C1 segment of cervical spinal cord (tissue), 14 donors: ENCODE measurements at places on chromosomes 2 and 18.

- no peak for DNase-seq
Observed at GRCh38 chr2:18209934-18210639, 331.6 kb downstream of the KCNS3 start.

GRCh38 chr2:181785691-181786344 is 105.5 kb upstream of the NEUROD1 start:
- no peak for DNase-seq

GRCh38 chr2:10124538-10125045 is 2.1 kb downstream of the RRM2 start:
- DNase-seq = no peak

GRCh38 chr2:176101216-176101830 is 1.7 kb downstream of the HOXD12 start:
- no peak for DNase-seq

GRCh38 chr18:52313213-52313612 is 26.8 kb upstream of the DCC start:
- DNase-seq = no peak

DNA sequence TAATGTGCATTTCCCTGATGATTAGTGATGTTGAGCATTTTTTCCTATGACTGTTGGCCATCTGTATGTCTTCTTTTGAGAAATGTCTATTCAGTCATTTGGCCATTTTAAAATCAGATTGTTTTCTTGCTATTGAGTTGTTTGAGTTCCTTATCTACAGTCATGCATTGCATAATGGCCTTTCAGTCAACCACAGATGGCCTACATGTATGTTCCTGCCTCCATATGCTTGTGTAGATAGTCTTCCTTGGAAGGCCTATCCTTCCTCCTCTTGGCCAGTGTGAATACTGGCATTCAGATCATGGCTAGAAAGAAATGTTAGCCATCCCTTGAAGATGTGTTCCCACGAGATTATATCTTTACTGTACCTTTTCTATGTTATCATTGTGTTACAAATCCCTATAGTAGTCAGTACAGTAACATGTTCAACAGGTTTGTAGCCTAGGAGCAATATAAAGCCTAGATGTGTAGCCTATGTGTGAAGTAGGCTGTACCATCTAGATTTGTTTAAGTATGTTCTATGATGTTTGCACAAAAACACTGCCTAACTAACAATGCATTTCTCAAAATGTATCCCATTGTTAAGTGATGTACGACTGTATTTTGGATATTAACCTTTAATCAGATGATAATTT is 65.6 kb upstream of the CD302 start:
- DNase-seq = no peak

DNA sequence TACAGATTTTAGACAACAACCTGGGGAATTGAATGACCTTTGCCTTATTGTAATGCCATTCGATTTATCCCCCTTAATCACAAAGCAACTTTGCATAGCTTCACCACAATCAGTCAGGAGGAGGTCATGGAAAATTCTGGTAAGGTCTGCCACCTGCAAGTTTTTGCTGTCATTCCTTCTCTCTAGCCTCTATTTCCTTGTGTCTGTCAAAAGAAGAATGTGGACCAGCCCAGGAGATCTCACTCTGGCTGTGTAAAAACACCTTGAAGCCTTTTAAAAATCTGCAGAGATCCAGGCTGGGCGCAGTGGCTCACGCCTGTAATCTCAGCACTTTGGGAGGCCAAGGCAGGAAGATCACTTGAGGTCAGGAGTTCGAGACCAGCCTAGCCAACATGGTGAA is 74.1 kb upstream of the BZW1 start:
- no peak for DNase-seq

- DNase-seq = no peak
Observed at GRCh38 chr18:59927246-59927825, 27.5 kb downstream of the PMAIP1 start.

DNA sequence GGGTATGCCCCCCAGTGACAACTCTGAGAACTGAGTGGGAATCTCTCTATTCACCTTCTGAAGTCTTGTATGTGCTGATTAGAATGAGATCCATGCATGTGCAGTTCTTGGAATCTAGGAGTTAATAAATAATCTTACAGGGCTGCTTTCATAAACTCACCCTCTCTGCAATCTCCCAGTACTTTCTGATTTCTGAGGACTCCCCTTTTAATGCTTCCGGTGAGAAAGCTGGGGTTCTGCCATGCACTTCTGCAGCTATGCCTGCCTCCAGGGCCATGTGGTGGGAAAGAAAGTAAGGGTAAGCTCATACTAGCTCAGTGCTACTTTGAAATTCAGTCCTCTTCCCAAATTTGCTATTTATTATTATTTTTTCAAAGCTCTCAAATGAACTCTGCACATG is 432.9 kb downstream of the MTX2 start:
- DNase-seq = no peak

DNA sequence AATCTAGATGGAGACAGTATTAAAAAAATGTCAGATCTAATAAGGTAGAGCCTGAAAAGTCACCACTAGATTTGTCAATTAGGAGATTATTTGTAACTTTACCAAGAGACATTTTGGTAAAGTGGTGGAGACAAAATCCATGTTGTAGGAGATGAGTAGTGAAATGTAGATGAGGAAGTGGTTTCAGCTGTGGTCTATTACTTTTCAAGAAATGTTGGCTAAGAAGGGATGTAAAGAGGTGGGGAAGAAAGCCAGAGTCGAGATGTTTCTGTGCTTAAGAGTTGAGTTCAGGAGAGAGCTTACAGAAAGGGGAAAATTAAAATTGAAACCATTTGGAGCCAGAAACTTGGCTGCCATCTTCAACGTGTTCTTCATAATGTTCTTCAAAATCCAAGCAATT is 22.2 kb downstream of the ACVR2A start:
- DNase-seq = no peak

DNA sequence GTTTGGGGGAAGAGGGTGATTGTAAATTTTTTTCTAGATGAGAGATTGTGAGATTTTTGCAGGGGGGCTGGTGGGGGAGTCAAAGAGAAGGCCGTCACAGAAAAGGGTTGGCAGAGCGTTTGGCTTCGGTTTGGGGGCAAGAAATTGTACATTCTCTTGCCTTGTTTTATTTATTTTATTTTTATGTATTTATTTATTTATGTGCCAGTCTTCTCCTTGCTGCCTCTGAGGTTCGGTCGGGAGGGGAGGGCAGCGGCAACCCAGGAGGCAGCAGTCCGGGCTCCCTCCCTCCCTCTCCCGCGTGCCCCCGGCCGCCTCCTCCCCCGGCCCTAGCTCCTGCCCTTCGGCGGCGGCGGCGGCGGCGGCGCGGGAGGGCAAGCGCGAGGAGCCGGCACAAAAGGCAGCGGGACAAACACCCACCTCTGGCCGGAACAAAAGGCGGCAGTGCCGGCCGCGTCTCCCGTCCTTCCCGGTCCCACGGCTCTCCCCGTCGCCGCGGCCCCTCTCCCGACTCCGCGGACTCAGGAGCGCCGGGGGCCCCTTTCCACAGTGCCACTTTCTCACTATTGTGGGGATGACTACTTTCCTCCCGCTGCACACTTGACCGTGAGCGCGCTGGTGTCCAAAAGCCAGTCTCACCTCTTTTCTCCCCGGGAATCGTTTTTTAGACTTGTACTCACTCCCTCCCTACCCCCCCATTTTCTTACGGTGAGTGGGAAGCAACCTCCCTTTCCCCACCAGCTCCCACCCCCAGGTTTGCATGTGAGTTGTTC is 1.2 kb downstream of the BCL11A start:
- DNase-seq = no peak

- DNase-seq = no peak
Observed at GRCh38 chr18:54555286-54555685, 35.8 kb upstream of the DYNAP start.

- no peak for DNase-seq
Observed at GRCh38 chr2:80326214-80326613, 21.7 kb upstream of the LRRTM1 start.

DNA sequence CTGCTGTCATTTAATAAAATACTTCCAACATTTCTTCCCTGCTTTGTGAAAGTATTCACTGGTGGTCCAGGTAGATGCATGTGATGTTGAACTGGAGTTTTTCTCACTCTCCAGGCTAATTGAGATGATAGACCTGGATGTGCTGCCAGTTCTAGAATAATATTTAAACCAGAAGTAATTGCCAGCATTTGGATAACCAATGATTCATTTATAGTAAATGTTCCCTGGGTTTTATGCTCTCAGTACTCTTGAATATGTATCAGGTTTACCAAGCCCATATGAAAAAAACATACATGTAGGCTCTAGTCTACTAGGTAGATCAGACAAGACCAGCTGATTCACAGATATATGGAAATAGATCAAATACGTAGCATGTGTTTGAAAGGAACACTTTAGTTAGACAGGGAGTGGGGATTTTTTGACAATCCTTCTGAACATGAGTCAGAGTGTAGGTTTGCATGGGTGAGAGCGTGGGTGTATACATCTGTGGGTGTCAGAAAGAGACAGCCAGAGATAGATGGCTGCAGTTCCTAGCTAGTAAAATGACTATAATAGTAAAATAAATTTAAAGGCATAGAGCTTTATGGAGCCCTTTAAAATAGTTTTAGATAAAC is 115.1 kb downstream of the NAB1 start:
- no peak for DNase-seq

DNA sequence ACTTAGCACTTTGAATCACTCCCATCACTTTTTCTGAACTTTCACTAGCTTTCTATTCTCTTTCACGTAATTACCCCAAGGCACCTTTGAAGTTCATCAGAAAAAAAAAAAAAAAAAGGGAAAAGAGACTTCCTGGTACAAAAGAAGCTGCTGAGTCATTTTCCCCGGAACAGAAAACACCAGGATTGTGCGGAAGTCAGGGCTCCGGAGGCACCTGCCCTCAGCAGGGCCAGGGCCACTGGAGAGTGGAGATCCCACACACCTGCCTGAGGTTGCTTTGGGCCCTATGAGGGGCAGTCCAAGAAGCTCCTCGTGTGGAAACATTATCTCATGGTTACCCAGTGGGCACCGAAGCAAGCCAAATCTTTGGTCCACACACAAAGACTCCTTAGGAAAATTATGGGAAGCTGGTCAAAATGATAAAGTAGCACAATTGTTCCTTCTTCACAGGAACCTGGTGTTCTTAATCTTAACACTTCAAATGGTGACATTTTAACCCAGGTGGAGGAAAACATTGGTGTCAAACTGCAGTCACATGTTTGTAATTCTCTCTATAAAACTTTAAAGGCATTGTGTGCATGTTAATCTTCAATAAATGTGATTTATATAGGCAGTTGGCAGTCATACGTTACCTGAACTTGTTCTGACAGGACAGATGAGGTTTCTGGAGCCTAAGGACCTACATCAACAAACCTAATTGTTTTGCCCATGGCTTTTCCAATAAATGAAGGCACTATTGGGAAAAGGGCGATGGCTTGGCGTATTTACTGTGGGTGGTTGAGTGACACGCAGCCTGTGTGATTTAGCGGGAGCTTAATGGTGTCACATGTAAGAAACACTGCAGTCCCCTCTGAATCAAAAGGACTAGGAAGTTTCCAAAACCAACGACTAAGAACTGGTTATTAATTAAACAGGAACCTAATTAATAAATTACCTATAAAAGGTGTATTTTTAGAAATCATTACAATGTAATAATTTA is 23.4 kb upstream of the FAM110C start:
- DNase-seq = no peak

GRCh38 chr2:113011108-113011507 is 5.8 kb downstream of the IL36A start:
- DNase-seq = no peak

DNA sequence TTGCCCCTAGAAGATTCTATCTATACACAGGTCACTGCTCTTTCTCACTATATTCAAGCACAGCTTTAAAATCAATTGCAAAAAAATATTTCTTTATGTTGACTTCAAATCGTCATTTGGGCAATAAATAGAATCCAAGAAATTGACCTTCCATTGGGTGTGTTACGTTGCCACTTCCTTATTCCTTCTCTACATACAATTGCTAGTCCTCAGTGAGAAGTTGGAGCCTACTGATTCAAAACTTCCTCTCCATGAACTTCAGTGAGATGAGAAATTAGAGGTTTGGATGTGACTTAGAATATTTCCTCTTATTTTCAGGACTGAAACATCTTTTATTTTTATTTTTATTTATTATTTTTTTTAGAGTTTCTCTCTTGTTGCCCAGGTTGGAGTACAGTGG is 40.3 kb downstream of the PMAIP1 start:
- DNase-seq = no peak

GRCh38 chr2:57943315-57943714 is 103.3 kb upstream of the VRK2 start:
- no peak for DNase-seq

DNA sequence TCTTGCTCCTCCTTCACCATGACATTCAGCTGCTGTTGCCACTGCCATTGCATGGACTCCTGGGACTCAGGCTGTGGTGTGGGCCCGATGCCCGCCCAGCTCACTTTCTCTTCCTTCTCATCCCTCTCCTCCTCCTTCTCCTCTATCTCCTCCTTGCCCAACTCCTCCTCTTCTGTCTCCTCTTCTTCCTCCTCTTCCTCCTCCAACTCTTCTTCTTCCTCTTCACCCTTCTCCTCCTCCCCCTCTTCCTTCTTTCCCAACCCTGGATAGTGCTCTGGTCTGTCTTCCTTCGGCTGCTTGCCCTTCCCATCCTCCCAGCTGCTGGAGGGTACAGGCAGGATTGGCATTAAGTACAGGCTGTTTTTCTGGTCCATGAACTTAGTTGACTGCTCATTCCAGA is 10.8 kb upstream of the CRYBA2 start:
- DNase-seq = no peak

DNA sequence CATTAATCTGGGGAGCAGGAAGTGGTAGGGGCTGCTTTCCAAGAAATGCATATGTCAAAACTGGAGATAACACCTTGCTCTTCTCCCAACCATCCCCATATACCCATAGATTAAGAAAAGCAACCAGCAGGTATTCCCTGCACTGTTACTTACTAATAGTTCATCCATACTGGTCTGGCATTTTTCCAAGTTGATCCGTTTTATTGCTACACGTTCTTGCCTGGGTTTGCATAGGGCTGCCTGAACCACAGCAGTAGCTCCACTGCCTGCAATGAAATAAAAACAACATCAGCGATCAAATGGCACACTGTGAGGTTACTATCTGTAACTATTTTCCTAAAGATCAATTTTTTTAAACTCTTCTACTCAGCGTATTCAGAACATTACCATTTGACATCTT is 65.6 kb downstream of the STK39 start:
- DNase-seq = no peak

DNA sequence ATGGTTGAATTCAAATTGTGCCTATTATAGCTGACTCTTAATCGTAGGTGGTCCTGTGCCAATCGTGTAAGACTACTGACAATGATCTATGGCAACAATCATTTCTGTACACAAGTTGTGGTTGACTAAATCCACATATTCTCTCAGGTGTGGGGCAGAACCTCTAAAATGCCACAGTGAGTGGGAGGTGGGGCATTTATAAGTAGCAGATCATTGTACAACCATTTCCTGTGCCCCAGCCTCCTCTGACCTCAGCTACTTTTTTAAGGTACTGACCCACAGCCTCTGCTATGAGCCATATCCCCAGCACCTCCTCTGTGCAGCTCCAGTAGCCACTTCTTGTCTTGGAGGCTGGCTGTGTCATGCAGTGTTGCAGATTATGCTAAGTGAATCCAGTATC is 48.6 kb upstream of the RAPH1 start:
- no peak for DNase-seq

- no peak for DNase-seq
Observed at GRCh38 chr2:196431957-196432356, 207.6 kb upstream of the CCDC150 start.

GRCh38 chr2:98346311-98347236 is at the start of gene CNGA3:
Gene CNGA3 (plus strand): TSS chr2:98346456. CDS start chr2:98369976, 23,520 bp downstream.
- peak; percentile 10 for DNase-seq

GRCh38 chr2:100066246-100066645 is 76.1 kb downstream of the AFF3 start:
- no peak for DNase-seq
